Activated T-helper 2 cell treated with anti-CD3 and anti-CD28 coated beads, Interferon-gamma antibody, Interleukin-2, Interleukin-4, amounts not matched to agents 10 μg/mL and 5 μg/mL and 100 μg/mL, durations not matched to agents 14 hours and 24 hours and 36 hours (primary cell): ENCODE measurements at places on chromosomes 1 and 21. TPM values are rescaled to one million over a fixed set of nuclear protein-coding genes. Genes with fewer than 3 reads are reported as not detected.

The TMEM61 gene
- 0.16 TPM in 1 of 2 replicates, not detected in the other for total RNA-seq

GRCh38 chr1:27936370-27936769 lies 1.6 kb downstream of the SMPDL3B start:
- H3K4me1 ChIP-seq: peaks cover 33% of the 10 kb centered on the region
- no peak for DNase-seq
- no peak overlapping the region for H3K4me3 ChIP-seq
- peaks cover 16% of the 10 kb centered on the region for H3K27me3 ChIP-seq
- no peak overlapping the region for H3K27ac ChIP-seq

DNA sequence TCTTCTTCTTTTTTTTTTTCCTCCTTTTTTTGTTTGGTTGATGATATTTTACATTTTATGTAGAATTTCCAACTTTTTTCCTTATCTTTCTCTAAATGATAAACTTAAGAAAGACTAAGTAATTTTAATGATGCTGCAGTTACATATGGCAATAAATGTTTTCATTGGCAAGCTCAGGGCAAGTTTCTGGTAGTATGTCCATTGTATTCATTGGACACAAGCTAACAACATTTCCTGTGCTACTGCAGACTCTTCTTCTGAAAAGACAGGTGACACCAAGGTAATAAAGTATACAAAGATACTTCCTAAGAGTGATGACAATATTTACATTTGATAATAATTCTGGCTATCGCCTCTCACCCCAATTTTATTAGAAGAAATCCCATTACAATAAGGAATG lies 219.2 kb upstream of the NFIA start:
- H3K36me3 ChIP-seq: no peaks in the 10 kb centered on the region
- peaks cover 4% of the 10 kb centered on the region for H3K27me3 ChIP-seq
- H3K27ac ChIP-seq: no peak overlapping the region
- no peak for DNase-seq
- no peak overlapping the region for H3K4me3 ChIP-seq
- no peaks in the 10 kb centered on the region for H3K4me1 ChIP-seq

DNA sequence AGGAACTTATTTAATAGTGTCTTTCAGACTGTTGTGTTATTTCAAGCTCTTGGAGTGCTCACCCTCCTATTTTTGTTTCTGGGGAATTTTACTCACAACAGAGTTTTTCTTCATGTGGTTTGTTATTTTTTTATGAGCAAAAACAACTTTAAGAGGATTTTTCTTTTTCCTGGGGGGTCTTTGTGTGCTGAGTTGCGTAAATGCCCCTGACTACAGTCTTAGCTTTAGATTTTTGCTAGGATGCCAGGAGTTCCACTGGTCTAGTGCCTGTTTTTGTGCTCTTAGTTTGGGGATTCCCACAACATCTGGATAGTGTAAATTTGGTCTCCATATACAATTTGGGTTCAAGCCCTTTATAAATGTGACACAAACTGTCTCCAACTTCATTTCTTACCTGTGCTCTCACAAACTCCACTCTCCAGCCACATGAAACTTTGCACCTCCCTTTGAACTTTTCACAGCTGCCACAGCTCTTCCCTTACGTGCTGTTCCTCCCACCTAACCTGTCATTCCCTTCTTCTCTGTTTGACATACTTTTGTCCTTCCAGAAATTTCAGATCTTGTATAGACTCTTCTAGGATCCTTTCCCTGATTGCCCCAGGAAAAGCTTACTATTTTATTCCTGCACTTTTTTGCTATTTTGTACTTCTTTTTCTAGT lies 180.2 kb downstream of the CRB1 start:
- no peaks in the 10 kb centered on the region for H3K4me1 ChIP-seq
- no peak overlapping the region for H3K27ac ChIP-seq
- H3K27me3 ChIP-seq: peaks cover 3% of the 10 kb centered on the region
- no peaks in the 10 kb centered on the region for H3K36me3 ChIP-seq

DNA sequence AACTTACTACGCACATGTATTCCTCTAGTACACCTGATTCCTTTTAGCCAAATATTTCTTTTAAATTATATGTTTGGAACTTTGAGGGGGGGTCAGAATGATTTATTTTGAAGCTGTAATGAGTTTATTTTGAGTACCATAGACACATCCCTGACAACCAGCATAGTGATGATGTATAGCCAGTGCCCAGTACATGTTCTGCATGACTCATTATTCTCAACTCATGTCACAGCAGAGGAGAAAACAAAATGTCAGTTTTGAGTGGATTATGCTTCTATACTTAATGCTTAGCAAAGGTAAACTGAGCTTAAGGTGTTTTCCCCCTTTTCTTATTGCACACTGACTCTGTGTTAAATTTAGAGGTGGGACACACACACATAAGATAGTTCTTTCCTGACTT lies 22.4 kb upstream of the LEPR start:
- H3K27ac ChIP-seq: no peak overlapping the region
- no peaks in the 10 kb centered on the region for H3K27me3 ChIP-seq
- DNase-seq: no peak
- H3K4me3 ChIP-seq: no peak overlapping the region

DNA sequence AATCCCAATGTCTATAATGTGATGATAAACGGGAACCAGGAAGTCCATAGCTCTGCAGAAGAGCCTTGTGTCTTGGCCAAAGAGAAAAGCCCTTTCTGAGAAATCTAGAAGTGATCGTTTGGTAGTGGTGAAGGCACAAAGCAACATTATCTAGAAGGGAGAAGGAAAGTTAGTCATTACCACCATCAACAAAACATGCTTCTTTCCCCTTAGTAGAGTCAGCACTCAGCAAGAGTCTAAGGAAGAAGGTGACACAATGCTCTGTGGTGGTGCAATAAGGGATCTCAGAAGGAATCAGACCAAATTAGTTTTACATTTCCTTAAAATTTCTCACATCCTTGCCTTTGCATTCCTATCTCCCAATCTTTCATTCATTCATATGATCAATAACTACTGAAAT lies 134.4 kb upstream of the PRDX6 start:
- no peak for DNase-seq
- H3K4me1 ChIP-seq: no peaks in the 10 kb centered on the region
- no peak overlapping the region for H3K4me3 ChIP-seq
- H3K27me3 ChIP-seq: peaks cover 2% of the 10 kb centered on the region
- no peak overlapping the region for H3K27ac ChIP-seq

DNA sequence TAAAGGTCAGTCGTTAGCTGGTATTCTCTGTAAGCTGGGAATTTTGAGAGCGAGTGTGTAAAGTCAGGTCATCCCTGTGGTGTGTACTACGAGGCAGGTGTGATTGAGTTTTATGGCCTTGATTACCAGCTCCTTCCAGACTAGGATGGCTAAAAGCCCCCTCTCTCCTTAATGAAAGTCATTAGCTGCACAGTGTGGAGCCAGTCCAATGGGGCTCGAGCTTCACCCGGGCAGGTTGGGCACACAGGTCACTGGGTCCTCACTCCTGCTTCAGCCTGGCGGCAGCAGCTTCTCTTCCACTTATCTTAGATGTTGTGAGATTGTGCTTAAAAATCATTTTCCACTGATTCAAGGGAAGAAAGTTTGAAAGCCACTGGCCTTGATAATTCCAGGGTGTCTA lies 3.0 kb downstream of the DMRTB1 start:
- H3K4me3 ChIP-seq: no peak overlapping the region
- no peak for DNase-seq
- no peak overlapping the region for H3K27ac ChIP-seq
- no peaks in the 10 kb centered on the region for H3K4me1 ChIP-seq
- no peaks in the 10 kb centered on the region for H3K36me3 ChIP-seq

The HRNR gene
- total RNA-seq: not detected in 2 replicates

GRCh38 chr1:78501203-78501602 lies 10.4 kb downstream of the PTGFR start:
- H3K4me3 ChIP-seq: no peak overlapping the region
- H3K36me3 ChIP-seq: no peaks in the 10 kb centered on the region
- no peaks in the 10 kb centered on the region for H3K27me3 ChIP-seq
- H3K27ac ChIP-seq: no peak overlapping the region
- no peak for DNase-seq

GRCh38 chr21:14959343-14959742 lies 105.5 kb downstream of the NRIP1 start:
- H3K36me3 ChIP-seq: no peaks in the 10 kb centered on the region
- H3K4me1 ChIP-seq: no peaks in the 10 kb centered on the region
- H3K27ac ChIP-seq: no peak overlapping the region
- DNase-seq: no peak
- no peak overlapping the region for H3K4me3 ChIP-seq

- DNase-seq: peak; percentile 59
- H3K4me3 ChIP-seq: peak within 1 kb of the TSS; percentile 62
- H3K4me1 ChIP-seq: peaks cover 47% of the 10 kb centered on the region
- no peaks in the 10 kb centered on the region for H3K36me3 ChIP-seq
- peaks cover 35% of the 10 kb centered on the region for H3K27me3 ChIP-seq
- H3K27ac ChIP-seq: no peak within 1 kb of the TSS
Measured at GRCh38 chr1:155078469-155079209, at the start of gene EFNA3. EFNA3 (plus strand) TSS chr1:155078837; CDS start chr1:155078942, 105 bp downstream.

- H3K4me3 ChIP-seq: peak overlapping the region; percentile 41
- H3K4me1 ChIP-seq: peaks cover 42% of the 10 kb centered on the region
- H3K27me3 ChIP-seq: no peaks in the 10 kb centered on the region
- H3K27ac ChIP-seq: peak overlapping the region; percentile 56
- no peak for DNase-seq
- no peaks in the 10 kb centered on the region for H3K36me3 ChIP-seq
Measured at GRCh38 chr1:51297401-51298321, 32.7 kb downstream of the TTC39A start.

GRCh38 chr1:232528472-232529089 lies 101.4 kb downstream of the SIPA1L2 start:
- H3K4me3 ChIP-seq: no peak overlapping the region
- H3K27me3 ChIP-seq: peaks cover 27% of the 10 kb centered on the region
- no peak overlapping the region for H3K27ac ChIP-seq
- no peak for DNase-seq

GRCh38 chr1:170664828-170665612 lies 1.1 kb downstream of the PRRX1 start:
- H3K4me1 ChIP-seq: peaks cover 10% of the 10 kb centered on the region
- no peaks in the 10 kb centered on the region for H3K36me3 ChIP-seq
- no peak for DNase-seq
- no peak overlapping the region for H3K4me3 ChIP-seq

GRCh38 chr1:235002706-235003300 lies 125.8 kb downstream of the TOMM20 start:
- peaks cover 41% of the 10 kb centered on the region for H3K4me1 ChIP-seq
- H3K4me3 ChIP-seq: no peak overlapping the region
- H3K27me3 ChIP-seq: no peaks in the 10 kb centered on the region
- H3K36me3 ChIP-seq: peaks cover 29% of the 10 kb centered on the region
- H3K27ac ChIP-seq: peak overlapping the region; percentile 24

The TNFRSF1B gene
- 150 and 153 TPM in 2 replicates for total RNA-seq

DNA sequence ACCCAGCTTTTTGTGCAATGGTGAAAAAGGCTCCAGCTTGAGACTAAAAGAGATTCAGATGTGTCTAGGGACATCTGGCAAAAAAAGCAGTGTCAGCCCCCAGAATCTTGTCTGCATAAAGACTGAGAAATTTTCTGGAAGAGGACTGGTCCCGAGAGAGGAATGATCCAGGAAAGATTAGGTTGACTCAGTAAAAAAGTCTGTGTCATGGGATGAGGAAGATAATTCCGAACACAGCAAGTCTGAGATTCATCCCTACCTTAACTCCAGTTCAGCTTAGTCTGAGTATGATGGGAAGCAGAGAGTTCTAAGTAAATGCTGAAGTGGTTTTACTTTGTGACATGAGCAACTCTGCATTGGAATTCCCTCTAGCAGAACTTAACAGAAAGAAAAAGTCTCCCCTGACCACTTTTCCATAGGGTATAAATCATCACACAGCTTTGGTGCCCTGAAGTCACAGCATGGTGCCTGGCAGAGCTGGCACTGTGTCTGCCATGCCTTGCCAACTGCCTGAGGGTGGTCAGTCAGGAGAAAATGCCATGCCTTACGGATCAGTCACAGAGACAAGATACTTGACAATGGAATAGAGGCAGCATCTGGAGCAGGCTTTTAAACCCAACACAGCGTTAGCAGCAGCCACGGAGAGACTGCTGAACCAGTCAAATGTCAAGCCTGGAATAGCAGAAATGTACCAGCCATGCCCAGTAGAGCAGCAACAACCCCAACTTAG lies 153.4 kb downstream of the ZC3H11B start:
- peaks cover 39% of the 10 kb centered on the region for H3K4me1 ChIP-seq
- H3K4me3 ChIP-seq: no peak overlapping the region
- no peaks in the 10 kb centered on the region for H3K36me3 ChIP-seq
- H3K27me3 ChIP-seq: no peaks in the 10 kb centered on the region

DNA sequence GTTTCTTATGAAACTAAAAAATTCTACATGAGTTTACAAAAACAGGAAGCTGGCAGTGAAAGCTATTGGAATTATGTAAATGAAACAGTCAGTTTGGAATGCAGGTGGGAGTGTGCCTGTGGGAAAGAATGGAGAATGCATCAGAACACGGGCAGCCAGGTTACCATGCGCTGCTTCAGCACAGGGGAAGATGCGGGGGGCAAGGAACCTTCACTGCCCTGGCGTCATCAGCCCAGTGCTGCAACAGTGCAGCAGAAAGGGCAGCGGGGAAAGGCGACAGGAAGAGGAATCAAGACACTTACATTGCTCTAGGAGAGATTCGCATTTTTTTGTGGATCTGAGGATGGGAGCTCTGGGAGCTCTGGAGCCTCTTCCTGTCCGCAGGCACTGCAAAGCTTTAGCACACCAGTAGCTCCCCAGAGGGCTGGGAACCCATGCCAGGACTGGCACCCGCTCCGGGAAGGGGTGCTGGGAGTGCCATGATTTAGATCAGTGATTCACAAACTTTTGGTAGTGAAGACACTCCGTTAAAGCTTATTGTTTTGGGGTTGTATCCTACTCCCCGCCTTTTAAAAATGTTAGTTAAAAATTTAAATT lies 64.1 kb upstream of the WDR26 start:
- DNase-seq: no peak
- H3K4me3 ChIP-seq: peak overlapping the region; percentile 60
- peaks cover 4% of the 10 kb centered on the region for H3K36me3 ChIP-seq
- H3K27ac ChIP-seq: peak overlapping the region; percentile 96
- H3K4me1 ChIP-seq: peaks cover 58% of the 10 kb centered on the region

- H3K27ac ChIP-seq: no peak overlapping the region
- H3K27me3 ChIP-seq: peaks cover 5% of the 10 kb centered on the region
- no peaks in the 10 kb centered on the region for H3K4me1 ChIP-seq
- DNase-seq: no peak
- no peak overlapping the region for H3K4me3 ChIP-seq
Measured at GRCh38 chr1:183248989-183249691, 63.1 kb downstream of the LAMC2 start.
